ENCODE measurements at places on chromosomes 1 and 21. TPM values are rescaled to one million over a fixed set of nuclear protein-coding genes. Genes with fewer than 3 reads are reported as not detected.
A peak's percentile ranks its signal among the peaks of the same experiment; 100 is the strongest.

KCNJ6 gene
- not detected for polyA plus RNA-seq

HSD3B2 gene
- polyA plus RNA-seq, result 1.4 TPM

DNA sequence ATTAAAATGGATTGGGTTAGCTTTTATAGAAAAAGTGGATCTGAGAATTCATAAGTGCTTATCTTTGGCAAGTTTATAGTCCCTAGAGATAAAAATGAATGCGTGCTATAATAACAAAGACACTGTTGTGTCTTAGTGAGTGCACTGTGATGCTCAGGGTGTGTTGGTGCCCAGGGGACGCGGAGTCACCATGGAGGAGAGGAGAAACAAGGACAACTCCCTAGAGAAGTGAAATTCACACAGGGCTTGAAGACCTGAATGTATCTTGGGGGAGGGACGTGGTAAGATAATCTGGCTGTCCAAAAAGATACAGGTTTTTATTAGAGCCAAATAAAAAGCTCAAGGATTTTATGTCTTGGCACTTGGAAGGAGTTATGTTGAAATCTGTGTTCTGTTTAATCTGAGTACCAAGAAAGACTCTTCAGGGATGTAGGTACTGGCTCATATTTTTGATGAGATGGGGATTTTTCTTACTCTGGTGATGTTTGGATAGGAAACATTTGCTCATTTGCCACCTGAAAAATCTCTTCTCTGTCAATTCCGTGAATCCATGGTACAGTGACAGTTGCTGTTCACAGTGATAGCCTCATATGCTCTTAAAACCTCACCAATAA lies 9.6 kb downstream of the SMYD2 start:
- no peak for DNase-seq
- H3K36me3 ChIP-seq, result no peaks in the 10 kb centered on the region
- no peaks in the 10 kb centered on the region for H3K27me3 ChIP-seq

- H3K4me3 ChIP-seq, result no peak overlapping the region
- H3K27ac ChIP-seq, result no peak overlapping the region
- DNase-seq, result no peak
- no peaks in the 10 kb centered on the region for H3K27me3 ChIP-seq
Measured at GRCh38 chr1:116804736-116805135, 50.5 kb downstream of the CD2 start.

DNA sequence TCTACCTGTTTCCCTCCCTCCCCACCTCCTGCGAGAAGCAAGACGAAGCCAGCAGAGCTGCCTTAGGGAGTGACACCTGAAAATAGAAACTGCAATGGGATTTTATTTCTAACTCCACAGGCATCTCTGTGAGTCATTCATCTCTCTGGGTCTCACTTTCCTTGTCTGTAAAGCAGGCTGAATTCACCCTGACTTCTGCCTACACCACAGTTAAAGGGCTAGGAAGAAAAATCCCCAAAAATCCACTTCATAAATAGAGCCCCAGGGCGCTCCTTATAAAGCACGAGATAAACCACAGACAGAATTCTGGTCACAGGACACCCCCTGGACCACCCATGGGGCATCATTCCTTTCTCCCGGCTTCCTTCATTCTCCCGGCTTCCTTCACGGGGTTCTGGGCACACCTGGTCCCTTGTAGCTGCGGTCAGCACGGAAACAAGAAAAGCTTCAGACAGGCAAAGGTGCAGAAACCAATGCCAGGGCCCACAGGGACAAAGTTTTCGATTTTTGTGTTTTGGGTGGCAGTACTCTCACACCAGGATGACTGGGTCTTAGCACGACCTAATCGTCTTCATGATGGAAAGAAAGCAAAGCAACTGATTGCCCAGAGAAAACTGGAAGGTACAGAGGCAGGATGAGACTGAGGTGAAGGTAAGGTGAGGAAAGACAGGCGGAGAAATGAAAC lies 2.8 kb upstream of the H6PD start:
- no peak overlapping the region for H3K4me3 ChIP-seq
- no peaks in the 10 kb centered on the region for H3K27me3 ChIP-seq
- no peak for DNase-seq
- peaks cover 11% of the 10 kb centered on the region for H3K4me1 ChIP-seq
- H3K27ac ChIP-seq, result no peak overlapping the region

- H3K36me3 ChIP-seq, result no peaks in the 10 kb centered on the region
- peak within 1 kb of the TSS; percentile 37 for H3K4me3 ChIP-seq
- no peaks in the 10 kb centered on the region for H3K27me3 ChIP-seq
Measured at GRCh38 chr1:4653796-4654725, at the start of gene AJAP1. Gene AJAP1 (plus strand): TSS chr1:4654609. CDS start chr1:4655426, 817 bp downstream.

DNA sequence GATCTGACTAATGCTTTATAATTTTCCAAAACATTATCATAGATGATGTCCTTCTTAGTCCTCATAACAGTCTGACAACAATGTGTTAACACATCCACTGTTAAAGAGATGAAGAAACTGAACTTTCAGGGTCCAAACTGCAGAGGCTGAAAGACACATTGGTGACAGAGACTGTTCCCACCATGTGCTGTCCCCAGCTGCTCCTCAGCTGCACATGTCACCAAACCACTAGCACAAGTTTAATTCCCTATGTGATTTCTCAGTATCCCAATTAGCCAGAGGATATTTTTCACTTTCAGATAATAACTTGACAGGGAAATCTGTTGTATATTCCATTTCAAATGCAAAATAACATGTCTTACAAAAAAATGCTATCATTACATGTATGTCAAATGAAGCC lies 24.6 kb downstream of the LAMC2 start:
- no peak overlapping the region for H3K4me3 ChIP-seq
- H3K27ac ChIP-seq, result no peak overlapping the region
- no peak for DNase-seq
- H3K27me3 ChIP-seq, result no peaks in the 10 kb centered on the region
- H3K36me3 ChIP-seq, result no peaks in the 10 kb centered on the region
